ENCODE measurements at places on chromosomes 11 and 22. TPM values are rescaled to one million over a fixed set of nuclear protein-coding genes. Genes with fewer than 3 reads are reported as not detected.

NUMA1 gene
- total RNA-seq = 200 TPM

TH gene
- not detected for total RNA-seq

DNA sequence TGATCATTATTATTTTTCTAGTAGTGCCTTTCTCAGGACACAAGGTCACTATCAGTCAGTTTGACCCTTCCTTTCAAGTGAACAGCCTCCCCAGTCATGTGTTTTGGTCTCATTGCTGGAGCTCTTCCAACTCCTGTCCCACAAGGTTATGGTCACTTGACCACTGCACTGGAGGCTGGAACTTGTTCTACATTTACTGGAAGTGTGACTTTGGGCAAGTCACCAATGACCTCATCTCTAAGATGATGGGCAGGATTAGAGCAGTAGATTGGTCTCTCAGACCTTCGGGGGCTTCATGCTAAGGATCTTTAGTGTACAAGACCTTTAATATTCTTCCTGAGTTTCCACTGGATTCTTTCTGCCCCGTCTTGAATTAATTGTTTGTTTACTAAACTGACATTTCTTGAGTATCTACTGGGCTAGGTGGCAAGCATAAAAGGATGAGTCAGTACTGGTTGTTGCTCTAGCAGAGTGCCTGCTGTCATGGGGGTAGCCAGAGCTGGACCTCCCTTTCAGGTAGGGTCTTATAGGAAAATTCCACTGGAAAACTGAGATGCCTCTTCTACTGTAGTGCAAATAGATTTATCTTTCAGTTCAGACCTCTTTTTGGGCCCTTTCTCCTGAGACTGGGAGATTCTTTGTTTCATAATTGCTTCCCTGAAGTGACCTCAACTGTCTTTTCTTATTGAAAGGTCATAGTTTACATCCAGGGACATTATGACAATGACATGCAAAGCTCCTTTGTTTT is 106.8 kb downstream of the GRAMD1B start:
- DNase-seq = no peak
- no peak overlapping the region for H3K27ac ChIP-seq
- no peaks in the 10 kb centered on the region for H3K27me3 ChIP-seq

- no peak overlapping the region for H3K27ac ChIP-seq
- H3K4me1 ChIP-seq = no peaks in the 10 kb centered on the region
- H3K36me3 ChIP-seq = no peaks in the 10 kb centered on the region
Measured at GRCh38 chr11:97729546-97730272, 1291.0 kb upstream of the CNTN5 start.

OR52E6 gene
- not detected for total RNA-seq

- H3K36me3 ChIP-seq = no peaks in the 10 kb centered on the region
- H3K27me3 ChIP-seq = peaks cover 34% of the 10 kb centered on the region
- H3K4me1 ChIP-seq = no peaks in the 10 kb centered on the region
- H3K4me3 ChIP-seq = peak within 1 kb of the TSS; percentile 4
- no peak for DNase-seq
- H3K27ac ChIP-seq = no peak within 1 kb of the TSS
Measured at GRCh38 chr22:50085211-50085972, at the start of gene MLC1. Gene MLC1 (minus strand): TSS chr22:50085426. CDS start chr22:50084902, 524 bp downstream.

All from lower lobe of right lung (tissue), 2 donors.